ENCODE measurements at places on chromosomes 3 and 15.

- no peak for DNase-seq
Observed at GRCh38 chr3:77040216-77040615, 317 bp downstream of the ROBO2 start.

GRCh38 chr3:103653996-103654395 lies 1219.2 kb downstream of the ZPLD1 start:
- DNase-seq = no peak

DNA sequence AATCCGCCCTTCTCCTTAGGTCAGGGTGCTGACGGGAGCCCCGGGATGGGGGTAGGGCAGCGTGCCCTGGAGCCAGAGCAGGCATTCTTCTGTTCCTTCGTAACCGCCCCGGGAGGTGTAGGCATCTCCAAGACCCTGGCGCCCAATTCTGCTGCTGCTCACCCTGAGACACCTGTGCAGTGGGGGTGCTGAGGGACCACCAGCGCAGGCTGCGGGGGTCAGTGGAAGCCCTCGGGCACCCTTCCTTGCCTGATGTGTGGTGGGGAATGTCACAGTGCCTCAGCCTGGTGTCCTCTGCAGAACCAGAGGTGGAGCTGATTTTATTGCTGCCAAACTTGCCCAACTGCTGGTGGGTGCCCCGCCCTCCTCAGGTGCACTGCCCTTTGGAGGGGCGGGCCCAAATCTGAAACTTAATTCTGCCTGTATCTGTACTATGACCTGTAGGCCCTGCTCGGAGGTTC lies 7.3 kb downstream of the CSK start:
- no peak for DNase-seq

- DNase-seq = no peak
Observed at GRCh38 chr15:75449585-75450306, 1.7 kb downstream of the SIN3A start.

- no peak for DNase-seq
Observed at GRCh38 chr15:92586966-92587365, 68.6 kb downstream of the FAM174B start.

GRCh38 chr15:84081391-84082168 lies 154.0 kb upstream of the GOLGA6L4 start:
- no peak for DNase-seq

GRCh38 chr3:132222868-132223538 lies 94.2 kb upstream of the ACP3 start:
- peak; percentile 81 for DNase-seq

DNA sequence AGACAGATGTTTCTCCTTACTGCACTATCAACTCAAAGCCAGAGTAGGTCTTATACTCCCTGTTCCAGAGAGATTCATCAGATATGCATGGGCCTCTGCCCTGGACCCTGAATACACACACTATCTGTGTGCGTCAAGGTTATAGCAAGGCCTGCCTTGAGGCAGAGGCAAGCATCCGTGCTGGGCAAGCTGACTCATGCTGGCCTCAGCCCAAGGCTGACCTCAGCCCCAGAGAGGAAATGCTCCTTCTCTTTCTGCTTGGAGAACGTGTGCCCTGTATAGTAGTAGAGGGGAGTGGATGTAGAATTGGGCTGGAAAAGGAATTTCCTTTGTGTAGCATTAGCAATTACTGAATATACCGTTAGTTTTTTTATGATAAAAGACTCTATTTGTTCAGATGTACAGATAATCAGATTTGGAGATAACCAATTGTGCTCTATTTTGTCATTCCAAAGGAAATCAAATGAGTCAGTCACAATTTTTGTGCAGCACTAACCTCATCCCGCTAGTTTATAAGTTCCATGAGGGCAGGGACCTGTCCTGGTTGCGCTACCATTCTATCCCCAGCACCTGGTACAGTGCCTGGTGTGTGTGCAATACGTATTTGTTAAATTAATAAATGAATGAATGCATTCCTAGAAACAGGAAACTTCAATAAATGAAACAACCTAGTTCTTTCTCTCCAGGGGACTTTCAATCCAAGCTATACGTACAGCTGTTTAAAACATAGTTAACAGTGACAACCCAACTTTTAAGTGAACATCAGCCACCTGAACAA lies 13.3 kb upstream of the PAQR9 start:
- DNase-seq = peak; percentile 93

- no peak for DNase-seq
Observed at GRCh38 chr15:31318429-31318828, 8.2 kb upstream of the KLF13 start.

DNA sequence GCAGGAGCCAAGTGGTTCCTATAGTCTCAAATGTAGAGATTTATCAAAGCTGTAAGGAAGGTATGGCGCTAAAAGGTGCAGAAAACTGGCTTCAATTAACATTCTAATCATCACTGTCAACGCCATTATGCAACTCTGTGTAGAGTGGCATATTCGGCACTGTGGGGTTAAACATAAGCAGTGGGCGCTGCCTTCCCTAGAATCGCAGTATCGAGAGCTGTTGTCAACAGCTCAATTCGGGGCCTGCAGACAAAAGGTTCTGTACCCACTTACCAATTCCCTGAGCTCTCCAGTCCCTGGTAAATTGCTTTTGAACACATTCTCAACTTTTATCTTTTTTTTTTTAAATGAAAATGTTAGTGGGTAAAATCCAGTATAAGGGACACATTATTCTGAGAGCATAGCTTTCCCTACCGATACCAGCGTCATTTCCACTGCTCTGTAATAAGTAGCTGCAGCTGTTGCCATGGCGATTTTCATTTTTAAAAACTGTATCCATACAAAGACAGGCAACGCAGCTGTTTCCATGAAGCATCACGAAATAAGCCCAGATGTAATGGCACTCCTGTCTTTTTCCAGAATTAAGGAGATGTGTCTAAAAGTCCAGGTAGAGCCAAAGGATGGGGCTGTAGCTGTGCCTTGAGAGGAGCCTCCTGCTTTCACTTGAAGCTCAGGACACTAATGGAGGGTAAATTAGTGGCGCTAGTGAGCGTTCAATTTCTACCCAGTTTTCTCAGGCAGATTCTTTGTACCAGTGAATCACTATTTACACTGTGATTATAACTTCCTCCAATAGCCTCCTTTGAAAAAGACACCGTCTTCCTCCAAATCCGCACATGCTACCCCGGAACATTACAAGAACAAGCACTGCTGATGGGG lies 250.3 kb downstream of the SLC9A9 start:
- no peak for DNase-seq

GRCh38 chr3:62125380-62125779 lies 248.0 kb downstream of the FEZF2 start:
- DNase-seq = no peak

DNA sequence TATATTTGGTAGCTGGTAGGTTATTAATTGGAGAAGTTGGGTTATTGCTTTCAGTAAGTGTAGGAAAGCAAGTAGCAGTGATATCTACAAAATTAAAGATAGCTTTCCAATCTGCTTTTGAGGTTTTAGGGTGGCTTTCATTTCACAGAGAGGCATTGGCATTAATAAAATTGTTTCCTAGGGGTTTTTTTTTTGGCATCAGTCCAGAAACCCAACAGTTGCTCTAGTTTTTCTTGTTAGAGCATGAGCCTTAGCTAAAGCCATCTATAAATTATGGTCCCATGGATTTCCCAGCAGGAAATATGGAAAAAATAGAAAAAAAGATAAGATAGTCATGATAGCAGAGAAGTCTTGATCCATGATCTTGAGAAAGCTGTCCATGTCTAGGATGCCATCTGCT lies 3.0 kb upstream of the B4GALT4 start:
- DNase-seq = no peak

GRCh38 chr3:115146418-115147328 lies at the start of gene ZBTB20:
TSS of gene ZBTB20 (minus strand) at chr3:115147288.
- no peak for DNase-seq

DNA sequence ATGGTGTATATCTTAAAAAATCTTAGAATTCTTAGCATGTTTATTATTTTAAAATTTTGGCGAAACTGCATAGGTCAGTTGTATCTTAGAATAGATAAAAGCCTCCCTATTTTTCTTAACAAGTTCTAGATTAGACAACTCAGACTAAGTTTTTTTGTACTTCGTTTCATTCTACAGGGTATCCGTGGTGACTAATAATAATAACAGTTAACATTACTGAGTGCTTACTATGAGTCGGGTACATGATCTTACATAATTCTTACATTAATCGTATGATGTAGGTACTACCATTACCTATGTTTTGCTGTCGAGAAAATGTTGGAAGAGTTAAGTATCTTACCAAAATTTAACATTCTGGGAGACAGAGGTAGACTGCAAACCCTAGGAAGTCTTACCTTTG lies 60.7 kb downstream of the UBE2E2 start:
- no peak for DNase-seq

DNA sequence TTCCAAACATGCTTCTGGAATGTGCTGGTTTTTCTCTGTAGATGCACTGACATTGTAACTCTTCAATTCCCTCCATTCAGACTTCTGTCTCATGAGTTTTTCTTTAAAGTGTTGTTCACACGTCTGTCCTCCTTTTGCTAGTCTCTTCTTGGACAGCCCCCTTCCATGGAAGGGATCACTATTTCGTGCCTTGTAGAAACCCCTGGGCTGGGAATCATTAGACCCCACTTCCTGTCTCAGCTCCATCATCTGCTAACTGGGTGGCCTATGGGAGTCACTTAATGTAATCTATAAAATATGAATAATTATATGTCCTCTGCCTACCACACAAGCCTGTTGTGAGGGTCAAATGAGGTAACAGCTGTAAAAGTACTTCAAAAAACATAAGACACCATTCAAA lies 110.6 kb downstream of the THSD4 start:
- no peak for DNase-seq

- DNase-seq = no peak
Observed at GRCh38 chr3:43190670-43191069, 84.8 kb upstream of the POMGNT2 start.

DNA sequence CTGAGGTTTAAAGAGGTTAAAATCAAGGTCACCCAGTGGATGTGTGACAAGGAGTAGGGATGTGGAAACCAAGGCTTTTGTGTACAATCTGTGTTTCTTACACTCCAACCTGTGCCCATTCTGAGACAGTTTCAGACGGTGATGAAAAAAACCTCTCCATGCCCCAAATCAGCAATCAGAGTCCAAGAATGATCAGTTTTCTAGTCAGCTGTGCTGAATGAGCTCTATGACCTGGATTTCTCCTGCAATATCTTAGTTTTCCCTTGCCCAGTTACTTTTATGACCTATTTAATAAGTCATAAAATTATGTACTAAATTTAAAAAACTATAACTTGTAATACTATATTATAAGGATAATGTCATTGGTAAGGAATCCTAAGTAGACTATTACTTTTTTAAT lies 37.5 kb upstream of the CBLB start:
- DNase-seq = no peak

GRCh38 chr15:63186065-63186464 lies 3.3 kb upstream of the RAB8B start:
- DNase-seq = no peak

DNA sequence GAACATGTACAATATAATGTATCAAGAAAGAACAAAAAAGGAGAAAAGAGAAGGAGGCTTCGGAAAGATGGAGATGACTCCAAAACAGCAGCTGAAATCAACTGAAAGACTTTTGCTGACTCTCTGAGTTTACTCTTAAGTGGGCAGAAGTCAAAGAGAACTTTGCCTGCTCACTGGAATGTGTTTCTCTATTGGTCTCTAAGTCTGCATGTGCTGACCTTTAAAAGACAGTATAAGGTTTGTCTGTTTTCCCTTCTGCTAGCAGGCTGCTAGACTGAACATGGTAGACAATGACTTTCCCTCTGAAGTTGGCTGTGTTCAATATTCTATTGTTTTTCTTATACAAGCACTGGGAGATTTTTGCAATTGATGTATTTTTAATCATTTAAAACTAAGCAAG lies 7.2 kb upstream of the MAP4 start:
- no peak for DNase-seq

- DNase-seq = no peak
Observed at GRCh38 chr3:39126532-39127071, 19.1 kb downstream of the TTC21A start.

DNA sequence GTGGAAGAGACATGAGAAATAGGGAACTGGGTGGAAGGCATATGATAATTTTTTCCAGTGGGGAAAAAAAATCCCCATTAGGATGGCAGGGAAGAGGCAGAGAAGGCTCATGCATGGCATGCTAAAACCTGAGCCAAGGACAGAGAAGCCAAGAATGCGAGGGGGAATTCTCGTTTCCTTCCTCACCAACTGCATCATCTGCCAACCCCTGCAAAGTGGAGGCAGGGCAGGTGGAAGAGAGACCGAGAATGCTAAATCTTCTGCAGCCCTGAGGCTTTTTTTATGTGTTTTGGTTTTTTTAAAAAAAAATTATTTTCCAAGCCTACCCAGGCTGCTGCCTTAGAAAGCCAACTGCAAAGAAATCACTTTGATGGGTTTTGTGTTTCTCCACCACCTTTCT lies 54.3 kb upstream of the CCDC174 start:
- no peak for DNase-seq

DNA sequence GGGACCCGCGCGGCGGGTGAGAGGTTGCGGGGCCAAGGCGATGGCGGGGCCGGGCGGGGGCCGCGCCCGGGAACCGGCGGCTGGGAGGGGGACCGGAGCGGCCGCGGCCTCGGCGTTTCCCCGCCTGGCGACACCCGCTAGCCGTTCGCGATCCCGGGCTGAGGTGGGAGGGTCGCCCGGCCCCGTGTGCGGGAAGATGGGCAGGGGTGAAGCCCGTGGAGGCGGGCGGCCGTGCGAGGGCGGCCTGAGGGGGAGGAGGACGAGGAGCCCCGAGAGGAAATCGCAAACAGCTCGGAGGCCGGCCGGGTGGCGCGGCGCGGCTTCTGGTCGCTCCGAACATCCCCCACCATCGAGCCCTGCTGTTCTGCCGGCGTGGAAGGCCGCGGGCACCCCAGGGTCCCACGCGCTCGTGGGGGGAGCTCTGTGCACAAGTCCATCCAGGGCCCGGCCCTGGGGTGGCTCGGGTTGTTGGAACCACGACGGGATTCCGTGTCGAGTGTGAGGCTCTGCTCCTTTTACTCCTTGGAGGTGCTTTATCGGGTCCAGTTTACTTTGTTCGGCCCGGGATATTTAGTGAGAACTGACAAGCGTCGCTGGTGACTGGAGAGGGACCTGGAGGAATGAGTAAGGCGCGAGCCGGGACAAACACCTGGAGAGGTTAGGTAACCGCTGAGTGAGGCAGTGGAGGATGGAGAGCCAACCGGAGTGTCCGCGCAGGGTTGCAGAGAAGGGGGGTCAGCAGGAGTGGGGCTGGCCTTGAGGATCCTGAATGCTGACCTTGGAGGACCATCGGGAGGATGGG lies 728 bp downstream of the CRTC3 start:
- DNase-seq = no peak

DNA sequence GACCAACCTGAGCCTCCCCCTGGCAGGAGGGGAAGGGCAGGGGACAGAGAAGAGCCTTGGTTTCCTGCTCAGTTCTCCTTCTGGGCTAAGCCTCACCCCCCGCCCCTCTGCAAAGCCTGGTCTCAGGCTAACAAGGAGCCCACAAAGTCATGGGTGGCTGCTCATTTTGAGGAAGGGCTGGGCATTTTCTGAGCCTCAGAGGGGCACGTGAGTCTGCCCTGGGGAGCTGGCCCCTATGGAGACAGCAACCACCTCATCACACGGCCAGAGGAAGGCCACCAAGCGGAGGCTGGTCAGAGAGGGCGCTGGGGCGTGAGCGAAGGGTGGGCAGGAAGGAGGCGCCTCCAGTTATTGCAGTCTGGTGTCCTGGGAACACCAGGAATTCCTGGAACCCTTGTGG lies 18.7 kb downstream of the ABTB1 start:
- no peak for DNase-seq

GRCh38 chr3:126546549-126547239 lies 12.0 kb downstream of the C3orf22 start:
- no peak for DNase-seq
